ENCODE measurements at places on chromosomes 16 and 17. TPM values are rescaled to one million over a fixed set of nuclear protein-coding genes. Genes with fewer than 3 reads are reported as not detected.

The PNMT gene
- 1.6 TPM for polyA plus RNA-seq

The ZNF385C gene
- polyA plus RNA-seq, result 0.44 TPM

The ZNF646 gene
- polyA plus RNA-seq, result 2.5 TPM

The SOX15 gene
- polyA plus RNA-seq, result not detected

The AARSD1 gene
- 46.7 TPM for polyA plus RNA-seq

The LRRC46 gene
- polyA plus RNA-seq, result not detected

The CEP112 gene
- 0.13 TPM for polyA plus RNA-seq

The CCL8 gene
- not detected for polyA plus RNA-seq

The CD68 gene
- polyA plus RNA-seq, result 1.9 TPM

The PRR14 gene
- 10.6 TPM for polyA plus RNA-seq

The SEZ6L2 gene
- not detected for polyA plus RNA-seq

The ZDHHC1 gene
- polyA plus RNA-seq, result 0.71 TPM

DNA sequence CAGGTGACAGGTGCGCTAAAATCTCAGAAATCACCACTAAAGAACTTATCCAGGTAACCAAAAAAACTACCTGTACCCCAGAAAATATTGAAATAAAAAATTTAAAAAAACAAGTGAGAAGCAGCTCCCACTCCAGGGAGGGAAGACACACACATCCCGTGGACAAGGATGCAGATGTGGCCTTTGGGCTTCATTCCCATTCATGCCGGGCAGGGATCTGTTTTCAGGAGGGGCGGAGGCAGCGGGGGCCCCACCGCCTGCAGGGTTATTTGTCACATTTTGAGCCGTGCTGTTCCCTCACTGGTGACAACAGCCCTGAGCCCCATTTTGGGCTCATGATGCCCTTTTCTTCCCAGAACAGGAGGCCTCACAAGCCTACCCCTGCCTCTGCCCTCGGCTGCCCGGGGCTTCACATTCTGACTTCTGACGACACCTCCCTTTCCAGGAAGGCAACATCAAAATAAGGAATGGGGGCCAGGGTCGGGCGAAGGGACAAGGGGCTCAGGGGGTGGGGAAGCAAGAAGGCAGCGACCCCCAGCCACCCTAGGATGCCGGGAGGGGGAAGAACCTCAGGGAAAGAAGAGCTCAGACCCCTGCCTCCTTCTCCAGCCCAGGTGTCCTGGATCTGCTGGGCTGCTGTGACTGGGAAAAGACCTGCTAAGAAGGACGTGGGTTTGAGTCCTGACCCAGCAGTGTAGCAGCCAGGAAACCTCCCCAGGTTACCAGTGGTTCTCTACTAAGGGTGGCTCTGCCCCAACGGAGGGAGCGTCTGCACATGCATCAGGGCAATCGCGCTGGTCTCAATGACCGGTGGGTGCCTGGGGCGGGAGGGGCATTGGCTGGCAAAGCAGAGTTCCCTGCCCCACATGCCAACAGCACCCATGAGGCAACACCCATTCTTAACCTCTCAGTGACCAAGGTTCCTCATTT lies 2.3 kb upstream of the CD79B start:
- no peak for DNase-seq

DNA sequence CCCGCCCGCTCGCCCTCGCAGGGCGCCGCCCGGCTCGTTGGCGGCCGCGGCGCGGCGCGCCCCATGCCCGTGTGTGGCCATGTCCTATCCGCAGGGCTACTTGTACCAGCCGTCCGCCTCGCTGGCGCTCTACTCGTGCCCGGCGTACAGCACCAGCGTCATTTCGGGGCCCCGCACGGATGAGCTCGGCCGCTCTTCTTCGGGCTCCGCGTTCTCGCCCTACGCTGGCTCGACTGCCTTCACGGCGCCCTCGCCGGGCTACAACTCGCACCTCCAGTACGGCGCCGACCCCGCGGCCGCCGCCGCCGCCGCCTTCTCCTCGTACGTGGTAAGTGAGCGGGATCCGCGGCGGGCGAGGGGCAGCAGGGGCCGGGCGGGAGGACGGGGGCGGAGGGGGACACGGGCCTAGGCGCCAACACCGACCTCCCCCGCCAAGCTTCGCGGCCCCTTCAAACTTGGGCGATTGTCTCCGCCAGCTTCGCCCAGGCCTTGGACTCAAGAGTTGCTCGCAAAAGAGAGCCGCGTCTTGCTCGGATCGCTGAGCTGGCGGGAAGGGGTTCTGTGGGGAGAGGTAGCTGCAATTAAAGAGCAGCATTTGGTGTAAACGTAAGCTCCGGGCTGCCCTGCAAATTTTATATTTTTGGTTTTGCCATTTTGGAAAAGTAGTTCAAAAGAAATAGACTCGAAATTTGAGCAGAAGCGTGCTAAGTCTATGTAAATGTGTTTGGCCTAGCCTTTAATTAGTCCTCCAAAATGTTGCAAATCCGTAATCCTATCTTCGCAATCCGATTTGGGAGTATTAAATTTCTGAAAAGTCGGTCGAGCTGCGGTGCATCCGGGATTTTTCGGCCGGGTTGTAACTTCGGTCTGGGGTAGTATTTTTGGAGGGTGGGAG lies 702 bp downstream of the IRX5 start:
- peak; percentile 11 for DNase-seq

GRCh38 chr16:27359051-27359450 lies 42.9 kb upstream of the IL21R start:
- DNase-seq, result no peak

DNA sequence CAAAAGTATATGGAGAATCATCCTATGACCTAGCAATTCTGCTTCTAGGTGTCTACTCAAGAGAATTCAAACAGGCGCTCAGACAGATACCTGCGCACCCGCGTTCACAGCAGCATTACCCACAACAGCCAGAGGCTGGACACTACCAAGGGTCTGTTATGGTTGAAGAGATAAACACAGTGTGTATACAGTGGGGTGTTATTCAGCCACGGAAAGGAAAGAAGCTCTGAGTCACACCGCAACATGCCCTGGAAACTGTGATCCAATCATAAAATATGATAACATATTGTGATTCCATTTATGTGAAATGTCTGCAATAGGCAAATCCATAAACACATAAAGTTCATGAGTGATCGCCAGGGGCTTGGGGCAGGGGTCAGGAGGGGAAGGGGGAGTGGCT lies 18.0 kb upstream of the JPH3 start:
- no peak for DNase-seq

GRCh38 chr17:82600731-82601446 lies 47.4 kb downstream of the WDR45B start:
- no peak for DNase-seq

DNA sequence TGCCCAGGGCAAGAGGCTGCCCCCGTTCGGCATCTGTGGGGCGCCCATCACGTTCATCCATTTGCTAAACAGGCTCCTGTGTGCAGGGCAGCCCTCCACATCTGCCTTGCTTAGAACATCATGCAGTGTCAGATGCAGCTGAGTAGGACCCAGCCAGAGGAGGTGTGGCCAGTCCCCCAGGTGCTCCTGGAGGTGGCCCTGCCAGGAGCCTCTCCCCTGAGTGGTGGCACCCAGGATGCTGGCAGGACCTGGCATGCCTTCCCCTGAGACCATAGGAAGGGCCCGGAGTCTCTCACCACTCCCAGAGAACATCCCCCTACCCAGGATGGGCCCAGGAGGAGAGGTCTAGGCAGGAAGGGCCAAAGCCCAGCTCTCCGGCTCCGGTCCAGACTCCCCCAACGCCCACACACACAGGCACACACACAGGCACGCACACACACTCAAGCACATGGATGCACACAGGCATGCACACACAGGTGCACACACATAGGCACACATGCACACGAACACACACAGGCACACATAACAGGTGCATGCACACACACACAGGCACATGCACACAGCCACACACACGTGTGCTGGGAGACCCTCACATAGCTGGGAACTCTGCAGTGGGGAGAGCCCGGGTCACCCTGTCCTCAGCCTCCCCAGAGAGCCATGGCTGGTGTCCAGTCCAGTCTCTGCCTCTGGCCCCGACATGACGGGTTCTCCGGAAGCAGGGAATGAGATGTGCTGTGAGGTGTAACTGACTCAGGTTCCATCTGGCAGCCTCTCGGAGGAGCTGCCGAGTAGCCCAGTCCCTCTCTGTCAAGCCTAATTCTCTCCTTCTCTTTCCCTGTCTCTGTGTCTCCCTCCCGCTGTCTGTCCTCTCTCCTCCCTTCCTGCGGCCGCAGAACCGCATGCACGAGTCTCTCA lies 74.6 kb downstream of the AMFR start:
- DNase-seq, result no peak

DNA sequence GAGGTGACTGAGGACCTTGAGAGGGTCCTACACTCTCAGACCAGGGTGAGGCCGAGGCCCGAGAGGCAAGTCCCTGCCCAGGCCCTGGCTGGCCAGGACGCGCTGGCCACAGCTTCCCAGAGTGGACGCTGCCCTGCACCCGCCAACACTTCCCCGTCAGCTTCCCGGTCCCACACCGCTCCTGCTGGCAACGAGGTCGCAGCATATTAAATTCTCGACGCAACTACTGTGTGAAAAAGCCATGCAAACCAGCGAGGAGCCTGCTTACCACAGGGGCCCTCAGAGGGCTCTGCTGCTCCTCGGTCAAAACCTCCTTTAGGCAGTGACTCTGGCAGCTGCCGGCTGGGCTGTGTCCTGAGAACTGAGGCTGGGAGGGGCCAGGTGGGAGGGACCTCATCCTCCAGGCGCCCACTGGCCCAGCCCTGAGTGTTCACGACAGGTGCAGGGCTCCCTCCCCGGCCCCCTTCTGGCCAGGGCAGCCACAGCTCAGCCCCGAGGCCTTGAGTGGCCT lies 2.1 kb upstream of the TEX19 start:
- DNase-seq, result no peak

- DNase-seq, result peak; percentile 35
Measured at GRCh38 chr16:58025351-58026138, at the start of gene MMP15. MMP15 (plus strand) TSS chr16:58025754; CDS start chr16:58026351, 597 bp downstream.

DNA sequence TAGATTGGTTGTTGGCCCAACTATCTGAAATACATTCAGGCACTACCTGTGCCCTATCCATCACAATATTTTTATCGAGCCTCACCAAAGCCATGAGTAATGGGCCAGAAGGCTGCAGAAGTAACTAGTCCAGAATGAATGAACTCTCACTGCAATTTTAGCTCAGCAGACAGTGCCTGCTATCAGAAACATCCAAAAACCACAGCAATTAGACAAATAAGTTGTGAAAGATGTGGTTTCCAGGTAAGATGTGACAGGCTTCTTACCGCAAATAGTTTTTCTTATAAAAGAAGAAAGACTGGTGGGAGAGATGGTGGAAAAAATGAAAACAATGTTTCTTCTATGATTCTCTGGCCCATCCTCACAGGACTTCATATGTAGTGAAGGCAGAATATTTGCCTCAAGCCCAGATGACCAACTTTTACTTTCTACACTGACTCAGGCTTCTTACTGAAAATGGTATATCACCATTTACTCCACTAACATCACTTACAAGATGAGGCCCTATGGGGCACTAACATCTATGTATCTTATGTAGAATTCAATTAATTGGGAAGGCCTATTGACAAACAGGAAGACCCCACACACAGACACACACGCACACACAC lies 9.8 kb upstream of the RFFL start:
- no peak for DNase-seq

DNA sequence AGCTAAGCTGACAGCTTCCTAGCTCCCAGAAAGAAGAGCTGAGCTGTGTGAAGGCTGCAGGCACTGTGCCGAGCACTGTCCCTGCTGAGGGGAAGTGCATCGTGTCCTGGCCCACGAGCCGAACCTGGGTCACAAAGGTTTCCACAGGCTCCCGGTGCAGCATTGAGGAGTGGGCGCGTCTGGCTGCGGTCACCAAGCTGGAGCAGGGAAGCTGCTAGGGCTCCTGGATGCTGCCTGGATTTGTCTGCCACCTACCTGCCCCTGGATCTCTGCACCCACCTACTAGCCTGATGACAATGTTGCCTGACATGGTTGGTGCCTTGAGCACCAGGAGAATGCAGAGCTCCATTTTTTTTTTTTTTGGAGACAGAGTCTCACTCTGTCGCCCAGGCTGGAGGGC lies 6.5 kb upstream of the SRRM2 start:
- DNase-seq, result no peak
